ENCODE measurements at places on chromosomes 4 and X.

DNA sequence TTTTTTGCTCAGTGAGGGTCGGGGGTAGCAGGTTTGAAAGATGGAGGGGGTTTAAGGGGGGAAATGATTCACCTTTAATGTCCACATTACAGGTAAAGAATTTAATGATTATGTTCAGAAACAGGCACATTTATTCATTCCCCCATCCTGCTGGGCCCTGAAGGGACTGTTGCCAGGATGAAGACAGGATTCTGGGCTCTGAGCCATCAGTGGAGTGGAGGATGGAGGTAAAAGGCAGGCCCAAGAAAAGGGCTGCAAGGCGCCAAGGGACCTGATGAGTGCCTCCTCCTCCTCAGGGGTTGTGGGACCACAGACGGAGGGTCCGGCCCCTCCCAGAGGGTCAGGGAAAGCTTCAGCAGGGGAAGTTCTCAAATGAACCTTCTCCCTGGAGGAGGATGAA, 40.4 kb upstream of the PROM1 start:
- DNase-seq: no peak

GRCh38 chr4:13711233-13711785, 83.8 kb upstream of the BOD1L1 start:
- no peak for DNase-seq

DNA sequence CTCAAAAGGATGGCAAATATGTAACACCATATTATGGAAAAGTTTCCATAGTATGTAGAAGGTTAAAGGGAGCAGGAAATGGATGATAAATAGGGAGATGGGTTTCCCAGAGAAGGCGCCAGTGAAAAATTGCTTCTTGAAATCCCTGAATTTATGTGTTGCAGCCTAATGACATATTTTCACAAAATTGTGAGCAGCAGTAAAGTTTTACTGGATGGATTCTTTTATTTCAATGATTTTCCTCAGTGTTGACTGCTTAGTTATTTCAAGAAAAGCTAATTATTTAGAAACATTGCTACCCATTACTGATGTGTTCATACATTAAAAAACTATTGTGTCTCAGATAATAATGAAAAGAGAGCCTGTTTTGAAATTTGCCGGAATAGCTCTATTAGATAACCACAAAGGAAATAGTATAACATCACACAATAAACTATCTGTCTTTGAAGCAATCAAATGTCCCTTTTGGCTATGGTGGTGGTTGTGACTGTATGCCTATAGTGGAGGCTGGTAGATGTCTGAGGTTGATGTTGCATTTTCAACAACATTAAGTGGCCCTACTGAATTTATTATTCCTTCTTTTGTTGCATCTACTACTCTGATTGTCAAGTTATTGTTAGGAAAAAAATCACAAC, 169.9 kb upstream of the HAND2 start:
- no peak for DNase-seq

DNA sequence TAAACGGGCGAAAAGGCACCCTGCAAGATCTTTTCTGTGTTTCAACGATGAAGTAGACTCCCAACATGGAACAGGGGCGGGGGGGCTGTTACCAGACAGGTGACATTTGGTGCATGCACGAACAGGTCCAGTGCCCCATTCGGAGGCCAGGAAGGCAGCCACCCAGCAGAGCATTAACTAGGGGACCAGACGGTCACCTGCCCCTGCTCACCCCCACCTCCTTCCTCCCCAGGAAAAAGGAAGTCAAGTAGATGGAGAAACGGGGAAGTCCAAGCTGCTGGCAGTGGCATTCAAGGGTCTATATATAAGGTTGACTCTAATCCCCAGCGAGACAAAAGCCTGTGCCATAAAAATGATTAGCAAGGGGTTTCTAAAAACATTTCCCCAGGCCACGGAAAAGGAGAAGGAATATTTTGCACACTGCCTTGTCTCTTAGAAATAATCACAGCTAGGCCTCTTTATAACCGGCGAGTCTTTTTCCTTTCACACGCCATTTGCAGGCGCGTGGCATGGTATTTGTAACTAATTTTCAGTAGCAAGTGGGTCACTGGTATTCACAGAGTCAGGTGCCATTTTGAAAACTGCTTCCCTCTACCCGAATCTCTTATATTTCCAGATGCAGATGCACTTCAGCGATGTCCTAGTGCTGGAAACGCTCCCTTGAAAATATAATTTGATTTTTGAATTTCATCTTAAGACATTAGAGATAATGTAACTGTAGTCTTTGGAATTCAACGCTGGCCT, 1.2 kb upstream of the TMSB4X start:
- no peak for DNase-seq

DNA sequence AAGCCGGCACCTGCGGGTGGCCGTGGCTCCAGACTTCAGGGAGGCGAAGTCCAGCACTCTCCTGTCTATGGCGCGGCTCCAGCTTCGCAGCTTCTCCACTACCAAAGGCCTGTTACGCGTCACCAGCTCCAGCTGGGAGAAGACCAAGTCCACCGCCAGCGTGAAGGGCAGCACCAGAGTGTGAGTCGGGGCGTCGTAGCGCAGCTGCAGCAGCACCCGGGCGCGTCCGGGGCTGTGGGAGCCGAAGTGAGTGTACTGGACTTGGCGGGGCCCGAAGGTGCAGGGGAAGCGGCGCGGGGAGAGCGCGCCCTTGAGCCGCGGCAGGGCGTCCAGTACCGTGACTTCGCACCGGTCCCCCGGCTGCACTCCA, 444 bp downstream of the FREM3 start:
- DNase-seq: no peak

GRCh38 chrX:1661048-1661921, 46.4 kb downstream of the ASMT start:
- no peak for DNase-seq

Measured in SJCRH30 (cell line).